ENCODE measurements at places on chromosomes 4 and X.
A peak's percentile ranks its signal among the peaks of the same experiment; 100 is the strongest.

- no peak for DNase-seq
These were observed 52.9 kb downstream of the ARHGAP24 start for GRCh38 chr4:85527815-85528214.

DNA sequence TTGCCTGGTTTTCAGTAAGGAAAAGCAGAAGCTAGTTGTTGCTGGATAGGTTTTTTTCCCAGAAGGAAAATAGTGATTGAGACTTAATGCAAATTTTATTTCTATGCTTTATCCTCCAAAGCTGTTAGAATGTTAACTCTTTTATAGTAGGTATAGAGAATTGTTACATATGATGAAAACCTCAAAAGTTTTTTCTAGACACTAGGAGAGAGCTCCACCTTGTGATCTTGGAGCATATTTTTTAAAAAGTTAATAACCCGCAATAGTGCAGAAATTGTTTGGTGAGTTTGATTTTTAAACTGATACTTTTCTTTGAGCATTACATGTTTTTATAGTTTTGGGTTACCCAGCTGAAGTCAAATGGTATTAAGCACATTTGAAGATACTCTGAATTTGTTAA lies 56.5 kb downstream of the STAG2 start:
- no peak for DNase-seq

DNA sequence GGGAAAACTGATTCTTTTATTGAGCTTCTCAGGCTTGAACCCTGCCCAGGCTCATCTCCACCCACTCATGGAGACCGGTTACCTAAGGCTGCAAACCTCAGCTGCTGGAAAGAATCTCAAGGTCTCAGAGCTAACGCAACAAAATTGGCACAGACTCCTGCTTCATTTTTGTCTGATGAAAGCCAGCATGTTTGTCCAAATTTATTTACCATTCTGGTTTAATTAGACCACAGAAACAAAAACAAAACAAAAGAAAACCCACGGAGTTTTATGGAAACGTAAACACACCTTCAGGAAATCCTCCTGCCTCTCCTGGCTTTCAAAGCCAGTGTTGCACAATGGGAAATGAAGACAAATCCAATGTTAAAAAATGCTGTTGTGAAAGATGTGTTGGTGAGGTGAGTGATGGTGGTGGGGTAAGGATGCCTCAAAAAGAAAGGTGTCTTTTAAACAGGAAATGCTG lies 56.4 kb upstream of the PDLIM3 start:
- DNase-seq: peak; percentile 31

DNA sequence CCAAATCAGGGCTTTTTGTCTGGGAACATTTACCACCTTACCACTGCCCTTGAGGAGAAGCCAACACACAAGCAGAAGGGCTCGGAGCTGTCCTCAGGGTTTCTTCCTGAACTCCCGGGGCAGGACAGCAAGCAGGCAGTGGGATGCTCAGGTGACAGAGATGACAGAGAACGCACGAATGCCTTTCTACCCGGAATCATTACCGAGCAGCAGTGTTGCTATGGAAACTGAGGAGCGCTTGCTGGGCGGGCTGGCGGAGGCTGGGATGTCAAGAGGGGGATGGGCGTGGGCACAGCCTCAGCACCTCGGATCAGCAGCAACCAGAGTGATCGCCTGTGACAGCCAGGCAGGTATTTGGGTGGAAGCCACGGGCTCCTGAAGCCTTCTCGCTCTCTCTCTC lies 17.8 kb downstream of the SSR4 start:
- no peak for DNase-seq

GRCh38 chr4:155632310-155632840 lies 34.3 kb upstream of the GUCY1A1 start:
- DNase-seq: no peak

DNA sequence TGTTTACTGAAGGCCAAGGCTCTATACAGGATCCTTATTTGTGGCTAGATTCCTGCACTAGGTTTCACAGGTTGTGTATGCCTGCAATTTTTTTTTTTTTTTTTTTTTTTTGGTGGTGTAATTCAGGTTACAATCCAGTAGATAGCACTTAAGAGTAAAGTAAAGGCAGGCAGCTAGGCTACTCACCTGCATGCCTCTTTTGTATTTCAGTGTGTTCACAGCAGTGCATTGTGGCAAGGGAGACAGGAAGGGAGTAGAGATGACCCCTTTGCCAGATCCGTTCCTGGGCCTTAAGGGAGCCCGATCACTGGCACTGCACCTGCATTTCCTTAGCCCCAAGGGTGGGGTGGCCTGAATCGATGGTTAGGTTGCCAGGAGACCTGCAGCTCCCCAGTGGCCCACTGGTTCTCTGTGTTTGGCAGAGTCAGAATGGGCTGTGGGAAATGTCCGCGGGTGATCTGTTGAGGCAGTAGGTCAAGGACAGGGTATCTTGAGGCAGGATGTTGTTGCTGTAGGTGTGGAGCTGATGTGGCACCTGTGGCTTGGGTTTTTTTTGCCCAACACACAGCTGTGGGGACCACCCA lies 374.9 kb upstream of the AADAT start:
- DNase-seq: no peak

- no peak for DNase-seq
These were observed 208.4 kb downstream of the NDST4 start for GRCh38 chr4:114905017-114905416.

All from AG10803 (cell line).